Caco-2 (cell line): ENCODE measurements at places on chromosomes 3 and 15.

- DNase-seq, result no peak
These were observed 210.8 kb upstream of the NR2F2 start for GRCh38 chr15:96119734-96120133.

DNA sequence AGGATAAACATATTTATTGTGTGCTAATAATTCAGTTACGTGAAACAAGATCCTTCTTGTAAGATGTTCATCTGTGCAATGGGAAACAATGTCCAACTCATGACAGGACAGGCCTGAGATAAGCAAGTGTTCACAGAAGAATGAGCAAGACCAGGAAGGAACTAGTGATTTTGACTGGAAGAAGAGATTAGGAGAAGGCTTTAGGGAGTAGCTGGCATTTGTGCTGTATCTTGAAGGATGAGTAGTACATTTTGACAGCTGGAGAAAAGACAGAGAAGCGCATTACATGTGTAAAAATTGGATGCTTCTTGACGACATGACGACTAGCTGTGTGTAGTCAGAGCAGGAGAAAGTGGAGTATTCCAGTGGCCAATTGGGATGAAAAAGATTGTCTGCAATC lies 48.4 kb downstream of the GBE1 start:
- no peak for DNase-seq

GRCh38 chr3:193496658-193497057 lies 58.0 kb downstream of the ATP13A4 start:
- DNase-seq, result no peak

- no peak for DNase-seq
These were observed 16.6 kb upstream of the ARHGEF3 start for GRCh38 chr3:56818156-56818985.

GRCh38 chr15:28955993-28956421 lies 70.2 kb downstream of the APBA2 start:
- DNase-seq, result no peak

GRCh38 chr15:61879219-61879618 lies 181.0 kb downstream of the VPS13C start:
- no peak for DNase-seq

DNA sequence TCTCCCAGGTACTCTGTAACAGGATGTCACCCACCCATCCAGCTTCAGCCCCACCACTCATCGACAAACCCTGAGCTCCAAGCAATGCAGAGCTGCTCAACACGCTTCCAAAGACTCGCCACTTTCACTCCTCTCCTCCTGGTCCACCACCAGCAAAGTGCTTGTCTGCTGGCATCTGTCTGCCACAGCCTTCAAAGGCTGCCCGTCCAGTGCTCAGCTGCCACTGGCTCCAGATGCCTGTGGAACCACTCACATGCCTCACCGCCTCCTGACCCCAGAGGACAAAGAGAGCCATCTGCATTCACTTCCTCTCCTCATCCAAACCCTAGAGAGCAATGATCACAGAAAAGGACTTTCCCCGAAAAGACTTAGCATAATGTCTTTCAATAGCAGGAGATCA lies 109.5 kb upstream of the OCA2 start:
- DNase-seq, result no peak
